ENCODE measurements at places on chromosomes 12 and 14. TPM values are rescaled to one million over a fixed set of nuclear protein-coding genes. Genes with fewer than 3 reads are reported as not detected.

Gene BMAL2
- total RNA-seq: 5.4 TPM

GRCh38 chr12:53219292-53219955 lies 12.4 kb upstream of the ITGB7 start:
- H3K27ac ChIP-seq: peak overlapping the region; percentile 86
- DNase-seq: no peak
- H3K4me1 ChIP-seq: peaks cover 55% of the 10 kb centered on the region
- peaks cover 11% of the 10 kb centered on the region for H3K36me3 ChIP-seq

Gene ASB2
- total RNA-seq: 3.1 TPM

DNA sequence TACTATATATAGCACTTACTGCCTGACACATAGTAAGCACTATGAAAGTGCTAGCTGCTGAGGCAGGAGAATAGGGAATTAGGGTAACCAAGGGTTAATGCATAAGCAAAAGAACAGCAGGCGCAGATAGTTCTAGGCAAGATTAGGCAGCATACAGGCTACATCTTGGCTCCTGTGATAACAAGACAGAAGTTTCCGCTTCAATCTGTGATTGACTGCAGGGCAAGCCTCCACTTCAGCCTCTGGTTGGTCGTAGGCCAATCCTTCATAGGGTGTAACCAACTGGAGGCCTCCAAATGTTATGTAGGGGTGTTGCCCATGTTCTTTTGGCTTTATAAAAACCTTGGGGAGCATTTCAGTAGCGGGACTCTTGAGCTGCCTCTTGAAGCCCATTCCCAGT lies 46.9 kb downstream of the KLHL28 start:
- DNase-seq: no peak
- H3K27me3 ChIP-seq: peaks cover 26% of the 10 kb centered on the region
- no peaks in the 10 kb centered on the region for H3K36me3 ChIP-seq
- no peak overlapping the region for H3K27ac ChIP-seq
- peaks cover 2% of the 10 kb centered on the region for H3K4me1 ChIP-seq
- no peak overlapping the region for H3K4me3 ChIP-seq

DNA sequence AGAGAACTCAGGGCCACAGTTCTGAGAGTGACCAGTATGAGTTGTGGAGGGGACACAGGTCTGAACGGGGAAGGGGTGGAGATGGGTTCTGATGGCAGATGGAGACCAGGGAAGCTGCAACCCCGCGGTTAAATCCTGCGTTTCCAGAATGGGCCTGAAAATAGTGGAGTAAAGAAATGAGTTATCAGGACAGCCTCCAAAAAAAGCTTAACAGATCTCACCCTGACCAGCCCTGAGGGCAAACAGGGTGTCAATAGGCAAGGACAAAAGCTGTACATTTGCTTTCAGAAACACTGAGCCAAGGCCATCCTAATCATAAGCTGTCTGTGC lies 555 bp upstream of the RTN1 start:
- H3K4me3 ChIP-seq: peak overlapping the region; percentile 12
- no peak overlapping the region for H3K27ac ChIP-seq
- H3K36me3 ChIP-seq: no peaks in the 10 kb centered on the region
- peaks cover 7% of the 10 kb centered on the region for H3K4me1 ChIP-seq

DNA sequence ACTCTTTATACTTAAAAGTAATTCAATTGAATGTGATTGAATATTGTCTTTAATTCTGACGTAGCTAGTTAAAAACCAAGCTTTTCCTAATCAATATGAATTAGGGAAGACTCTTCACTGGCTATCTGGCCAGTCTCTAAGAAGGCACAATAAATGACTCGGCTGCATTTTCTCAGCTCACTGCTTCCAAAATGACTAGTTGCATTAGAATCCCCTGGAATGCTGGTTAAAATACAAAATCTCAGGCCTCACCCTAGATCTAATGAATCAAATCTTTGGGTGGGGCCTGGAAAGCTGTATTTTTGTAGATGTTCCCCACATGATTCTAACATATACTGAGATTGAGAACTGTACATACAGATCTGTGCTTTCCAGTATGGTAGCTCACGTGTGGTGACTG lies 242.1 kb downstream of the CHST11 start:
- H3K4me3 ChIP-seq: no peak overlapping the region
- no peak for DNase-seq
- H3K36me3 ChIP-seq: peaks cover 12% of the 10 kb centered on the region
- H3K27ac ChIP-seq: no peak overlapping the region
- no peaks in the 10 kb centered on the region for H3K27me3 ChIP-seq

Gene GPR65
- total RNA-seq: 13.7 TPM
